Tibial nerve (tissue), 4 donors: ENCODE measurements at places on chromosomes 3 and 15. TPM values are rescaled to one million over a fixed set of nuclear protein-coding genes. Genes with fewer than 3 reads are reported as not detected.

GRCh38 chr15:46121441-46121840 is 486.6 kb downstream of the SQOR start:
- no peaks in the 10 kb centered on the region for H3K4me1 ChIP-seq
- no peak overlapping the region for H3K4me3 ChIP-seq
- DNase-seq = no peak
- H3K27me3 ChIP-seq = no peaks in the 10 kb centered on the region

GRCh38 chr3:29971895-29972294 is 634.5 kb upstream of the TGFBR2 start:
- peak overlapping the region; percentile 9 for H3K27ac ChIP-seq
- H3K4me3 ChIP-seq = no peak overlapping the region
- DNase-seq = no peak

Gene CHRFAM7A
- 3.0 TPM for total RNA-seq

Gene TMC3
- total RNA-seq = not detected

Gene AMOTL2
- total RNA-seq = 233 TPM

GRCh38 chr3:147356909-147357900 is 49.1 kb downstream of the ZIC4 start:
- no peak overlapping the region for H3K27ac ChIP-seq
- no peaks in the 10 kb centered on the region for H3K36me3 ChIP-seq
- no peak overlapping the region for H3K4me3 ChIP-seq
- no peaks in the 10 kb centered on the region for H3K4me1 ChIP-seq
- no peak for DNase-seq
- peaks cover 4% of the 10 kb centered on the region for H3K27me3 ChIP-seq

Gene ALDH1A2
- 8.0 TPM for total RNA-seq

Gene CACNA1D
- 10.5 TPM for total RNA-seq

DNA sequence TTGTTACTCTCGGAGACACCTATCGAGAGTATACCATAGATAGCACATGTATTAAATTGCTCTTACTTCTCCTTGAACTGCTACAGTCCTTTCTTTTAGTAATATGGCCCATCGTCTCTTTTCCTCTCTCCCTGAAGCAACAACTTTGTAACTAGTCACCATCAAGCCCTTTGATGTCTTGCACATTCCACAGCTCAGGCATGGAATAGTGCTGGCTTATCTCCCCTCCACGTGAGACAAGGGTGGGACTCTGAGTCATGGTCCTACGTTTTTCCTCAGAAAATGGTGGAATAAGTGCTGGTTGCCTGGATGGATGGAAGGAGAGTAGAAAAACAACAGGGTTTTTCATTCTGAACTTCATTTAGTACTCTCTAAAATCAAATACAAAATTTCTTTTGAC is 163.3 kb upstream of the MBNL1 start:
- no peak overlapping the region for H3K27ac ChIP-seq
- H3K27me3 ChIP-seq = no peaks in the 10 kb centered on the region
- no peaks in the 10 kb centered on the region for H3K4me1 ChIP-seq
- DNase-seq = no peak

- no peak overlapping the region for H3K27ac ChIP-seq
- no peak overlapping the region for H3K4me3 ChIP-seq
- DNase-seq = no peak
- H3K4me1 ChIP-seq = no peaks in the 10 kb centered on the region
Measured at GRCh38 chr15:60703207-60703933, 224.4 kb upstream of the ICE2 start.

Gene UCN2
- not detected for total RNA-seq
